ENCODE measurements at places on chromosomes 3 and 15. TPM values are rescaled to one million over a fixed set of nuclear protein-coding genes. Genes with fewer than 3 reads are reported as not detected.

Gene CIAO2A
- polyA plus RNA-seq, result not detected

- DNase-seq, result no peak
Observed at GRCh38 chr3:23253214-23253613, 50.1 kb downstream of the UBE2E2 start.

GRCh38 chr3:161355508-161355907, 15.8 kb downstream of the SPTSSB start:
- no peak for DNase-seq

GRCh38 chr15:27254055-27254454, 283.1 kb downstream of the GABRG3 start:
- DNase-seq, result no peak

- no peak for DNase-seq
Observed at GRCh38 chr3:149832086-149832485, 19.1 kb downstream of the RNF13 start.

Gene HHATL
- polyA plus RNA-seq, result 19.8 TPM

- no peak for DNase-seq
Observed at GRCh38 chr15:25787381-25787780, 75.7 kb downstream of the ATP10A start.

DNA sequence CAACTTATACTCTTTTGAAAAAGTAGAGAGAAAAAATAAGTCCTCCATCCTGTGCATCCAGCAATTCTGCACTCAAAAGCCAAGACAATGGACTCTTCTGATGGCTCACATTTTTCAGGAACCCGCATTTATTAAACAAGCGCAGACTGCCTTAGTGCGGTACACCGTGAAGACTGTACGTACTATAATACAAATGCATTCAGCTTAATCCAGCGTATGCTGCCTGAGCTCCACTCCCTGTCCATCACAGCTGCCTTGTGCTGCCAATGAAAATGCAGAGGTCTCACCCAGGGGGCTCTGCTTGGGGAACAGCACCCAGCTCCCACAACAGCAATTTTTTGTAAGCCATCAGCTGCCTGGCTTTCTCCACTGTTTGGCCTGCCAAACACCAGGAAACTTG, 350.9 kb downstream of the ULK4 start:
- DNase-seq, result no peak

DNA sequence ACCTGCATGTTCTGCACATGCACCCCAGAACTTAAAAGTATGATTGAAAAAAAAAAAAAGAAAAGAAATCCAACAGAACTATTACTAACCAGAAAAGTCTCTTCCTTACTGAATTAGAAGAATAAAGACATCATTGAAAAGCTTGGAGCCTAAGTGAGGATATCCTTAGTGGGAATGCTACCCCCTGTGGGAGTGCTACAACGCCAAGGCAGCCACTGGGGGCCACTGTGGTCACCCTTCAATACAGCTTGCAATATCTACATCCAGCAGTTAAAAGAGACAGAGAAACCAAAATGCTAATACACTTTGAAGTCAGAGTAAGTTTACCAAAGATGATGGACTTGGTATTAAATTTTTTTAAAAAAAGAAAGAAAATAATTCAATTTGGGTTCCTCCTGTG, 292.0 kb downstream of the PLCL2 start:
- DNase-seq, result no peak

- peak; percentile 11 for DNase-seq
Observed at GRCh38 chr3:125212091-125212508, 448 bp downstream of the SLC12A8 start.

DNA sequence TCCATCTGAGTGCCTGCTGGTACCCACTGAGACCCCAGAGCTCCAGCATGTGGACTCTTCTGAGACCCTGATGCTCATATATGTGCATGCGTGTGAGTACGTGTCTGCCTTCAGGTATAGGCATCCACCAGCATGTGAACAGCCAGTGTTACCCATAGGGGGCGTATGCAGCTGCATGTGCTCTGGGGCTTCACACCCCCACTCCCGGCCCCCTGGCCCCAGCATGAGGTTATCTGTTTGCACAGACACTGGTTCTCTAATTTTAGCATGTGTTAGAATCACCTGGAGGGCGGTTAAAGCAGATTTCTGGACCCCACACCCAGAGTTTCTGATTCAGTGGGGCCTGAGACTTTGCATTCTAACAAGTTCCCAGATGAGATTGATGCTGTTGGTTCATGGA, 824 bp upstream of the CILP start:
- no peak for DNase-seq

GRCh38 chr3:12938258-12938711, 96.9 kb upstream of the RPL32 start:
- DNase-seq, result peak; percentile 94

DNA sequence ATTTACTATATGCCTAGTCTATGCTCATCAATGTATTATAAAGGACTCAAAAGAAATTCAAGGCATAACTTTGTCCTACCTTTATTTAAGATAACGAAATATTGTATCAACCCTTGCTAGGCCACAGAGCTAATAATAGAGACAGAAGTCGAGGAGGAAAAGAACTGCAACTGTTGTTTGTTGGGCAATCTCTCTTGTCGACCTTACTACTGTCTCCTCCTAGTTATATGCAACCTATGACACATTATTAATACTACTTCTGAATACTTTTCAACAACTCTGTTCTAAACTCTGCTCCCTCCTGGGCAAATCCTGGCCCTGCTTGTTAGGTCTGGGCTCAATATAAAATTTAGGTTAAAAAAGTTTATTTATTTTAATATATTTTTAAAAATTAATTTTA, 24.6 kb downstream of the SPPL2A start:
- no peak for DNase-seq
